ENCODE measurements at places on chromosomes 5 and 9.
A peak's percentile ranks its signal among the peaks of the same experiment; 100 is the strongest.

- no peak for DNase-seq
These were observed 41.3 kb downstream of the KIAA1958 start for GRCh38 chr9:112527959-112528358.

- DNase-seq: no peak
These were observed 4.8 kb downstream of the DNAJB5 start for GRCh38 chr9:34994260-34994899.

DNA sequence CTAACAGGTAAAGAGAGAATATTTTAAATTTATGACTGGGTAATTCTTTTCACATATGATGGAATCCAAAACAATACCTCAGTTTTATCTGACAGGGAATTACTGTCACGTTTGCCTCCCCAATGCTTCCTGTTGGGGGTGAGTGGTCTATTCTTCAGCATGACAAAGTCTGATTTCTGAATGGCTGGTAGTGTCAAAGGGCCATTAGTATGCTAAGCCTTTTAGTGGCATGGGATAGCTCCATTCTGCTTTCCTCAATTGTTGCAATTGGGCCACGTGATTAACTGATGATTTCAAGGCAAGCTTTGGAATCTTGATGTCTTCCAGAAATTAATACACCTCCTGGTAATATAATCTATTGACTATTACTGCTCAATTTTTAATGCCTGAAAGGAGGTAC is 14.7 kb upstream of the NDUFS4 start:
- no peak for DNase-seq

DNA sequence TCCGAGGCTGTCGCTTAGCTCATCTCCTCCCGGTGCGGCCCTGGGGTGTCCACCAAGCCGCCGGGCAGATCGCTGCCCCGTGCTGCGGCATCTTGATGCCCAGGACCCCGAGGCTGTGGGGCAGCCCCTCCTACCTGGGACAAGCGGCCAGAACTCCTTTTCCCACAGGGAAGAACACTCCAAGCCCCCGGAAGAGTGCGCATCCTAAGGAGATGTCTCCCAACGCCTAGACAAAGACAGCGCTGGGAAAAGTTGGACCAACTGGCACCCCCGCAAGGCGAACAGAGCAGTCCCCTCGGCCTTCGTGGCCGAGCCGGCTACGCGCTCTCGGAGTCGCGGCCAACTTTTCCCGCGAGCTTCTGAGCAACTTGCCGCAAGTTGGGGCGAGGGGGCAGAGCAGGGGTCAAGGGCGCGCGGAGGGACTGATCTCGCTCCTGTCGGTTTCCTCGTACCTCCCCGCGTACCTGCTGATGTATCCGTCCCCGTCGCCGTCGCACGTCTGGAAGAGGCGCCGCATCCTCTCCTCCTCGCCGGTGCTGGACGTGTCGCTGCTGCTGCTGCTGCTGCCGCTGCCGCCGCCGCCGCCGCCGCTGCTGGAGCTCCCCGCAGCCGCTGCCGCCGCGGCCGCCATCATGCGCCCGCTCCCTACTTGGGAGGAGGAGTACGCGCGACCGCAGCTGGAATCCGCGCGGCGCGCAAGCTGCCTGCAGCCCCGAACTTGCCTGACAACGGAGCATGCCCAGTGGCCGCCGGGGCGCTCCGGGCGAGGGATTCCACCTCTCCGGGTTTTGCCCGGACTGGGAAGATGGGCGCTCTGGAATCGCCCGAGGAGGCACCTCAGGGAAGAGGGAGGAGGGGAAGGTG is at the start of gene MCC:
MCC (minus strand) TSS at position 673 of the 864 bp plus-strand sequence.
- peak; percentile 40 for DNase-seq

DNA sequence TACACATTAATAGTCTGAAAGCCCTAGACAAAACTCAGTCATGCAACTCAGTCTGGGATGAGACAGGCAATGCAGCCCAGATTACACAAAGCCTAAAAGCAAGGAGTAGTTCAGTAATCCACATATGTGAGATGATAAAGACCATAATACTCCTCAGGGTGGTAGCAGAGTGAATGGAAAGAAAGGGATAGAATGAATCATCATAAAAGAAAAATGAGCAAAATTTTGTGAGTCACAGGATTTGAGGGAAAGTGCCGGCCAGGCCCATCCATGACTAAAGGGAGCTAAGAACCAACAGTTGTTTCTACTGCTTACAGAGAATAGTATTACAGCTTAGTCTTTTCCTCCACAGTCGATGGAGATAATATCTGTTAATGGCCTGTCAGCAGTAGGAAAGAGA is 90.0 kb upstream of the POU5F2 start:
- no peak for DNase-seq

DNA sequence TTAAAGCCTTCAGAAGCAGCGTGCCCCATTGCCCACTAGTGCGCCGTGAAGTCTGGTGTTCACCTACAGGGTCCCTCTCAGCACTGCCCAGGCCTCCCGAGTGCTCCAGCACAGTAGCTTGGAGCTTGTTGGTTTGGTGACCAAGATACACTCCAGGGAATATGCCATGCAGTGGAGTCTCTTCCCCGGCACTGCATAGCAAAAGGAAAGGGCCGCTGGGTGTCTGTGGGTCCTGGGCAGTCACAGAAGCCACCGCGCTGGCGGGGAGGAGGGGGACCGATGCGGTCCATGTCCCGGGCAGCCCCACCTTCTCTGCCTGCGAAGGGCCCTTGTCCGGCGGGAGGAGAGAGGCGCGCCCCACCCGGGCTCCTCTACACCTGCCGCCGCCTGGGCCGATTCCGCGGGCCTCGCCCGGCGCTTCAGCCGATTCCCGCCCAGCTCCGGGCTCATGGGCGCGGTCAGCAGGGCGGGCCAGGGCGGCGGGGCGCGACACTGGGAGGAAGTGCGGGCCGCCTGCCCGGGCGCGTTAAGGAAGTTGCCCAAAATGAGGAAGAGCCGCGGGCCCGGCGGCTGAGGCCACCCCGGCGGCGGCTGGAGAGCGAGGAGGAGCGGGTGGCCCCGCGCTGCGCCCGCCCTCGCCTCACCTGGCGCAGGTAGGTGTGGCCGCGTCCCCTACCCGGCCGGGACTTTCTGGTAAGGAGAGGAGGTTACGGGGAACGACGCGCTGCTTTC is at the start of gene SYK:
SYK (plus strand) TSS at position 579 of the 732 bp plus-strand sequence. CDS start 42,080 bp downstream, outside the sequence.
- DNase-seq: peak; percentile 3

DNA sequence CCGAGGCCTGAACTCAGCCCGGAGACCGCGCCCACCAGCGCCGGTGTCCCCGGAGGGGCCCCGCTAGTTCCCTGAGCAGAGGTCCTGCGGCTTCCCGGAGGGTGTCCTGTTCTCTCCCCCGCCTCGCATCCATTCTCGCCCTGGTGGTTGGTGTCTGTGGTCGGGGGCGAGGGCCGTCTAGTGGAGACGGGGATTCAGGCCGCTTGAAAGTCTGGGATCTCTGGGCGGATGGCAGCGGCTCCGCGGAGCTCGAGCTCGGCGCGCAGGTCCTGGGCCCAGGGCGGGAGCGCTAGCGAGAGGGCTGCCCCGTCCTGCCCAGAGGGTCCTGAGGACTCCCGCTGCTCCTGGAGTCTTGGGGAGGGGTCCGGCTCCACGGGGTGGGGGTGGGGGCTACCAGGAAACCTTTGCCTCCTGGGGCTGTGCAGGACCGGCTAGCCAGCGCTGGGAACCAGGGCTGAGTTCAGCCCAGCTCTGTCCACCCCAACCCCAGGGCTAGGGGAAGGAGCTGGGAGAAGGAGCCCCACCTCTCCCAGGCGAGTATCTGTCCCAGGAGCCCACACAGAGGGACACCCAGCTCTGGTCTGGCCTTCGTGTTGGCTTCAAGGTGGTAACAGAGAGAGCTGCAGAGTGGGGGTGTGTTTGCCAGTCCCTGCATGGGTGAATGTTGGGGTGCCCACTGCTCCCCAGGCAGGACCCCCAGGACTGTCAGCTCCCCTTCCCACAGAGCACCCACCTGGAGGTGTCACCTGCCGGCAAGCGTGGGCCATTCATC is 4.0 kb downstream of the TOR4A start:
- no peak for DNase-seq
